ENCODE measurements at places on chromosomes 2 and 18.

DNA sequence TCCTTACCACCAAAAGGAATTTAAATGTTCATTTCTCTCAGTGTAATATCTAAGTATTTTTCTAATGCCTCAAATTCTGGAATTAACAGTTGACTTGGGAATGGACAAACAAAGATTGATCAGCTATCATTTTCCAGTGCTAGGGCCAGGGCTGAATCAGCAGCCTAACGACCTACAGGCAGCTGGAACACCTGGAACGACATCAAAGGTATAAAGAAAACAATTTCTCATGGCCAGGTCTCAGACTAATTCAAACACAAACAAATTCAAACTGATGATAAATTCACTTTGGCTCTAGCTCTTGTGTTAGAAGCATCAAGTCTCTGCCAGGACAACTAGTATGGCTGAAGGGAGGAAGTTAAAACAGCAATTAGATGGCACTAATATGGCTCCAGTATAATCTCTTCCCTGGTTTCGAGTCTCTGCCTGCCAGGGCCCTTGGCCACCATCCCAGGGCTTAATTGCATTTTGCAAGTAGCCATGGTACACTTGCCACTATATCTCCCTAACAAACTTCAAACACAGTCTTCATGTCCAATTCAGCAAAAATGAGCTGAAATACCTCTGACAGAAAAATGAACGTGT lies 70.2 kb upstream of the FSHR start:
- no peak for DNase-seq

GRCh38 chr2:2142345-2142744 lies 188.7 kb downstream of the MYT1L start:
- DNase-seq = no peak

- DNase-seq = no peak
Measured at GRCh38 chr2:128413014-128413717, 94.5 kb upstream of the HS6ST1 start.

- DNase-seq = no peak
Measured at GRCh38 chr2:155982135-155982534, 350.4 kb downstream of the NR4A2 start.

DNA sequence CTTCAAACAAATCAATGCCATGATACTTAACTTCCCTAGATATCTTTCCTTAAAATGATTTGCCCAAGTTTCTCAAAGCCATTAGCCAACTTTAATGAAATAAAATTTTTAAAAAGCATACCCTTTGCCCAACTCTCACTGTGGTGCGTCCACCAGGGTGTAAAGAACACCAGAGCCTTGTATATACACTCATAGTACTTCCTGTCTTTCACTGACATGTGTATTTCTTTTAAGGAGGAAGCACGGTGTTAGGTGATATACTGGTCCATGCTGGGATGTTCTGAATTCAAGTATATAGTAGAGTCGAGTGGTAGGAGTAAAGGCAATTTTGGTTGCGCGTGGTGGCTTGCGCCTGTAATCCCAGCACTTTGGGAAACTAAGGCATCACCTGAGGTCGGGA lies 22.7 kb downstream of the AAK1 start:
- DNase-seq = no peak

- DNase-seq = no peak
Measured at GRCh38 chr2:204065566-204065965, 129.0 kb downstream of the ICOS start.

GRCh38 chr18:32174719-32175118 lies 15.1 kb upstream of the MEP1B start:
- DNase-seq = no peak

DNA sequence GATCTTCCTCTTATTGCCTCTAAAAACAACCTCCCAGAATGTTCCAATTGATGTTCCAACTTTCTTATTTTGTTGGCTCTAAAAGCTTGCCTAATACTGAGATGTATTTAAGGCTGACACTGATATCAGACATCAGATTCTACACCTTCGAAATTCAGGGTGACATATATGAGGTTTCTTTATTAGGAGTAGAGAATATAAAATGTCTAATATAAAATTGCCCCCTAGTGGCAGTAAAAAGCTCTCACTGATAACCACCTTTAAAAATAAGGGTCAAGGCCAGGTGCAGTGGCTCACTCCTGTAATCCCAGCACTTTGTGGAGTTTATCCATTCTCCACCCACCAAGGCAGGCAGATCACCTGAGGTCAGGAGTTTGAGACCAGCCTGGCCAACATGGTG lies 789.7 kb upstream of the SLC39A10 start:
- DNase-seq = no peak

GRCh38 chr2:238431456-238431855 lies 4.7 kb downstream of the ASB1 start:
- DNase-seq = no peak

GRCh38 chr2:146041274-146041910 lies 1521.5 kb upstream of the ZEB2 start:
- DNase-seq = no peak

GRCh38 chr2:19757586-19757985 lies 144.2 kb downstream of the TTC32 start:
- no peak for DNase-seq

- DNase-seq = no peak
Measured at GRCh38 chr2:206696910-206697309, 21.3 kb downstream of the DYTN start.

GRCh38 chr18:78773819-78774218 lies 205.8 kb upstream of the SALL3 start:
- no peak for DNase-seq

GRCh38 chr2:200310545-200310971 lies 4.1 kb downstream of the SPATS2L start:
- no peak for DNase-seq

DNA sequence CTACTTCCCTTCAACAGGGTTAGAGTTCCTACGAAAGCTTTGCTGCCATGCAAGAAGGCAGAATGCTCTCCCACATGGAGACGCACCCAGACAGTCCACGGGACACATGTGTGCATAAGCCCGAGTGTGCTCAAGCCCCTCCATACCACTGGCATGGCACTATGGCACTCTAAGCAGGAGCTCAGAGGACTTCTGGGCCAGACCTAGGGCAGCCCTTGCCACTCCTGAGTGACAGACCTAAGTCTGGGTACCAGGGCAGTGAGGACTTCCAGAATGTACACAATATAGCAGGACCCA lies 11.4 kb upstream of the ARID5A start:
- no peak for DNase-seq

DNA sequence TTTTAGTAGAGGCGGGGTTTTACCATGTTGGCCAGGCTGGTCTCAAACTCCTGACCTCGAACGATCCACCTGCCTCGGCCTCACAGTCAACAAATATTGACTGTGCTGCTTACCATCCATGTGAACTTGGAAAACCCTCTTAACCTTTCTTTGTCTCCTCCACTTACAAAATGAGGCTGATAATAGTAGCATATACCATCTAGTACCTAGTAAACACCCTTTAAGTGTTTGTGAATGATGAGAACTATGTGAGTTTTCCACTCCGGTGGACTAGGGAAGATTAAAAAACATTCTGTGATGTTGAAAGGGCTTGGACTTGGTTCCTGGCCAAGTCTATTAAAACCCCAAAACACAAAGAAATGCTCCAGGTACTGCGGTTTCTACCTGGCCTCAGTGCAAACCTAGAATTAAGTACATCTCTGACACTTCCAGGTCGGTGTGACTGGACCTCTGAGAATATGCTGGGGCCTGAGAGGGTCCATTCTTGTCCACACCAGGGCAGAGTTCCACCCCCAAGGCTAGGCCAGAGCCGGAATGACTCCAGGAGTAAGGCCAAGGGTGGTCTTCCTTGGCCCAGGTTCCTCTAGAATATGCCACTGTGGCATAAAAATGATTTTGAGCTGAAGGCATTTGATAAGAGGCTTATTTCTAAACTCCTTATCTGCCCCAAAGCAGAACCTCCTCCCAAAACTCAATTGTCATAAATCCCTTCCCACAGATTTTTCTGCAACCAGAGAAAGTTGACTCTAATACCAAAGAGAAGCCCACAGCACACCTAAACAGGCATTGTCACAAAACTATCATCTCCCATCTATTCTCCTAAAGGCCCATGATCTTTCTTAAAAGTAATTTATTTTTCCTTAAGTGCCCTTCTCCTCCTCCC lies 217.5 kb downstream of the TGIF1 start:
- no peak for DNase-seq

DNA sequence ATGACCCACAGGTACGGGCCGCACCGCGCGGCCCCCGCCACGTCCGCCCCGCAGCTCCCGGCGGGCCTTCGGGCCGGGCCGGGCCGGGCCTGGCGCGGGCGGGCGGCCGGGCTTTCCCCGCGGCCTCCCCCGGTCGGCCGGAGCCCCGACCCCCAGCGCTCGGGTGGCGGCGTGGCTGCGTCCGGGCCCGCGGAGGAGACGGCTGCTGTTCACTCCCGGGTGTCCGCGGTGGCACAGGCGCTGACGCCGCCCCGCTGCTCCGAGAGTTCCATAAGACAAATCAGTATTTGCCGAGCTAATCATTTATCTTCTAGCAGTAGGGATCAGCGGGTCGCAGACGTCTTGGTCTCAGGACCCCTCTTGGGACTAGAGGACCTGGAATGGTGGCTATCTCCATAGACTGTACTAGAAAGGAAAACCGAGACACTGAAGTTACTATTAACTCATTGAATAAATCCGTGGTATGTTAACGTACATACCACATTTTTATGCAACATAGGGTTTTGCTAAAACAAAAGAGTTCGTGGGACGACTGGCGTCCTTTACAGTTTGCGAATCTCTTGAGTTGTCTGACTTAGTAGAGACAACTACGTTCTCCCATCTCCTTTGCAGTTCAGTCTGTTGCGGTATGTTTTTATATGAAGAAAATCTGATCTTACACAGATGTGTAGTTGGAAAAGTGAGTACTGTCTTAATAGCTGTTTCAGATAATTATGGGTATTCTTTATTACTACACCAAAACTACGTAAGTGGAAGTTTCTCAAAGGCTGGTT lies 500 bp downstream of the LIMS1 start:
- DNase-seq = peak; percentile 28

DNA sequence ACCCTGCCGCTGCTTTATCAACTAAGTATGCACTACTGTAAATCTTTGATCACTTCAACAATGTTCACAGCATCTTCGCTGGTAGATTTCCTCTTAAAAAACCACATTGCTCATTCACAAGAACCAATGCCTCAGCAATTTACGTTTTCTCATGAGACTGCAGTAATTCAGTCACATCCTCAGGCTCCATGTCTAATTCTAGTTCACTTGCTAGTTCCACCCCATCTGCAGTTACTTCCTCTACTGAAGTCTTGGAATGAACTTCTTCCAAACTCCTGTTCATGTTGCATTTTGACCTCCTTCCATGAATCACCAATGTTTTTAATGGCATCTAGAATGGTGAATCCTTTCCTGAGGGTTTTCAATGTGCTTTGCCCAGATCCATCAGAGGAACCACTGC lies 35.8 kb downstream of the PRELID3A start:
- DNase-seq = no peak

DNA sequence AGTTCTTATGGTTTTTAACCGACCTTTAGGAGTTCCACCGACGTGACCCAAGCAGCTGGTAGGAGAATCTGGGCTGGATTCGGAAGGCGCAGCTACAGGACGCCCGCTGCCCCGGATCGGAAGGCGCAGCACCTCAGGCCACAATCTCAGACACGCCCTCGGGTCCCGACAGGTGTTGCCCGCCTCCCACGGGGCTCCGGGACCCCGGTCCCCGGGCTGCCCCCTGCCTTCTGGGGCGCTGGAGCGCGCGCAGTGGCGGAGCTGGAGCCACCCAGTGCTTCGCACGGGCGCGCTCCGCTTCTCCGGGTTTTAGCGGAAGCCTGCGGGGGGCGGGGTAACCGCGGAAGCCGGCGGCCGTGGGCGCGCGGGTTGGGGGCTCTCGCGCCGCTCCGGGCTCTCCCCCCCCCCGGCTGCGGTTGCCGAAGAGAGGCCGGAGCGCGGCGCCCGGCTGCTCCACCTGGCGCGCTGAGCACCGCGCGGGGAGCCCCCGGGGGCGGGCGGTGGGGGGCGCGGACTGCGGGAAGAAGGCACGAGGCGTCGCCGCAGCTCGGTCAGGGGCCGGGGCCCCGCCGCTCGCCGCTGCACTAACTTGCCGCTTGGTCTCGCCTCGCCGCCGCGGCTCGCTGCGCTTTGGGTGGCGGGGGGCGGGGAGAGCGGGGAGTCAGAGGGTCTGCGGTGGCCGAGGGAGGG lies 718.8 kb downstream of the DPP10 start:
- no peak for DNase-seq

GRCh38 chr2:217402761-217403383 lies 543.0 kb upstream of the TNP1 start:
- DNase-seq = no peak

DNA sequence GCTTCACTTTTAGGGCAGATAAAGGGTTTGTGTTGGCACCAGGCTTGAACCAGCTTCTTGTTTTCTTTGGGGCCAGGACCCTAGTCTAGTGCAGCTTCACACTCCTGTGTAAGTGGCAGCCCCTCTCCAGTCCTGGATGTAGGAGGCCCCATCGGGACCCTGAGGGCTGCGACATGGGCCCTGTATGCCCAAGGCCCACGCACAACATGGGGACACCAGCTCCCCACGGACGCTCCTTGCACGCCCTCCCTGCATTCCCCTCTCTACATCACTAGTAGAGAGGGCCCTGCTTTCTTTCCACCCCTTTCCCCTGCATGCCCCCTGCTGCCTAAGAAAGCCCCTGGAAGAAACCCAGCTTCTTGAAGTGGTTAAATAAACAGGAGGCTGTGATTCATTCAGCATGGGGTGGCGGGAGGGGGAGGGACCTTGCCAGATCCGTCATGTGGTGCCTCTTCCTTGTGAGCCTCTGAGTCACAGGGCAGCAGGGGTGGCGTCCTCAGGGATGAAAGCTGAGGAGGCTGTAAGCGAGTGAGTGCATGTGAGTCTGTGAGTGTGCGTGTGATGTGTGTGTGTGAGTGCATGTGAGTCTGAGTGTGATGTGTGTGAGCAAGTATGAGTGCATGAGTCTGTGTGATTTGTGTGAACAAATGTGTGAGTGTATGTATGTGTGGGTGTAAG lies 42.5 kb downstream of the COPS8 start:
- no peak for DNase-seq

DNA sequence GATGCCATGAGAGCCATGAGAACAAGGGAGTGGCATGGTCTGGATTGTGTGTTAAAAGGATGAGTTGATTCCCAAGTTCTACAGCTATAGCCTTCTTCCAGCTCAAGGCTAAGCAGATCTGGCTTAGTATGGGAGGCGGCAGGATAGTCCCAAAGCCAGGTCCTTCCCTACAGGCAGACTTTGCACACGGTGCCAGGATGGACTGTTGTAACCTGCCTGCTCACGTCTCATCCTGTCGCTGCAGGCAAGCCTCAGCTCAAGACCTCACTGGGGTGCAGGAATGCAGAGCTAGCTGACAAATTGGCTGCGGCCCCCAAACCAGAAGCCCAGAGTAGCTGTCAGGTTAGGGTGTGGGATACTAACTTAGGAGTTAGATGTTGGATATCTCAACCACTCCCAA lies 28.8 kb upstream of the IGFBP5 start:
- DNase-seq = no peak

- DNase-seq = no peak
Measured at GRCh38 chr2:212898011-212898410, 253.4 kb downstream of the IKZF2 start.

- DNase-seq = no peak
Measured at GRCh38 chr2:56244506-56244905, 60.7 kb downstream of the CCDC85A start.

DNA sequence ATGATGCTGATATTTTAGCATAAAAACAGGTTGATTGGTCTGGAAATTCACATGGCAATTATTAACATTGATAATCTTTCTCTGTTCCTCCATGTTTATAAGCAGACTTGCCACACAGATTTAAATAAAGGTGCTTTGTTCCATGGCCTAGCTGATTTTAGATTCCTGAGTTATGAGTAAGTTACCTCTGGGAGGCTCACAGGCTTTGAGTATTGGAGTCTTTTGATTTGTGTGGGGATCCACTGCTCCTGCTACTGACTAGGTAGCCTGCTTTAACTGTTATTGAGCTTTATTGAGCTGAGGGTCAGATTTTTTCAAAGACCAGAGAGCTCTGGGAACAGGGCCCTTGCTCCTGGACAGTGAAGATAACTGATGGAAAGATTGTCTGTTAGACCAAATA lies 166.1 kb downstream of the ANKRD30B start:
- no peak for DNase-seq
